Activated CD4-positive, alpha-beta T cell treated with anti-CD3 and anti-CD28 coated beads, Interleukin-2, amount 10 ng/mL, durations not matched to agents 24 days and 14 days (primary cell): ENCODE measurements at places on chromosomes 6 and 20.
A peak's percentile ranks its signal among the peaks of the same experiment; 100 is the strongest.

GRCh38 chr6:116251568-116252384, 2.1 kb downstream of the TSPYL4 start:
- no peaks in the 10 kb centered on the region for H3K27me3 ChIP-seq
- peak; percentile 58 for DNase-seq
- H3K4me1 ChIP-seq = peaks cover 27% of the 10 kb centered on the region
- H3K27ac ChIP-seq = peak overlapping the region; percentile 61

DNA sequence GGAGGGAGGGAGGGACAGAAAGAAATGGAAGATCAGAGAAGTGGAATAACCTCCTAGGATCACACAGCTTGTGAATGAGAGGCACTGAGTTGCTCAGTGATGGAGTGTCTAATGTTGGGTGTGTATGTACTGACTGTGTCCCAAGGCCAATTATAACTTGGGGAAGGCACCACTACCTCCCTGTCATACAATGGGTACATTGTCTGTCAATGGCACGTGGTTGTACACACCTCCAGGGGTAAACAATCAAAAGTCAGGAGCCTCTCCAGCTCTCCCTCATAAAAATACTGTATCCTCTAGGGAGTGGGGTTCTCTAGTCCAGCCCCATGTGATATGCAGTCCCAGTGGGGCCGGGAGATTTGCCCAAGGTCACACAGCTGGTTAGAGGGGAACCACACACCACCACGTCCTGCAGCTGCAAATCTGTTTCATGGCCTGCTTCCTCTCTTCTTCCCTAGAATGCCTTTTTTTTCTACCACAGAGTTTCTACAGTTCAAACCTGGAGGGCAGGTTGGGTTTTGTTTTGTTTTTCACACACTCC, 112.5 kb downstream of the SNX5 start:
- no peak overlapping the region for H3K27ac ChIP-seq
- H3K36me3 ChIP-seq = no peaks in the 10 kb centered on the region
- H3K4me3 ChIP-seq = no peak overlapping the region
- peaks cover 21% of the 10 kb centered on the region for H3K4me1 ChIP-seq

- no peak overlapping the region for H3K27ac ChIP-seq
- H3K27me3 ChIP-seq = peaks cover 40% of the 10 kb centered on the region
- no peak overlapping the region for H3K4me3 ChIP-seq
- H3K36me3 ChIP-seq = no peaks in the 10 kb centered on the region
Observed at GRCh38 chr6:112288475-112288874, 34.1 kb upstream of the LAMA4 start.

GRCh38 chr6:43748765-43749164, 21.2 kb upstream of the VEGFA start:
- no peak for DNase-seq
- no peak overlapping the region for H3K27ac ChIP-seq
- H3K36me3 ChIP-seq = no peaks in the 10 kb centered on the region
- no peaks in the 10 kb centered on the region for H3K4me1 ChIP-seq
